ENCODE measurements at places on chromosomes 13 and 19.
A peak's percentile ranks its signal among the peaks of the same experiment; 100 is the strongest.

DNA sequence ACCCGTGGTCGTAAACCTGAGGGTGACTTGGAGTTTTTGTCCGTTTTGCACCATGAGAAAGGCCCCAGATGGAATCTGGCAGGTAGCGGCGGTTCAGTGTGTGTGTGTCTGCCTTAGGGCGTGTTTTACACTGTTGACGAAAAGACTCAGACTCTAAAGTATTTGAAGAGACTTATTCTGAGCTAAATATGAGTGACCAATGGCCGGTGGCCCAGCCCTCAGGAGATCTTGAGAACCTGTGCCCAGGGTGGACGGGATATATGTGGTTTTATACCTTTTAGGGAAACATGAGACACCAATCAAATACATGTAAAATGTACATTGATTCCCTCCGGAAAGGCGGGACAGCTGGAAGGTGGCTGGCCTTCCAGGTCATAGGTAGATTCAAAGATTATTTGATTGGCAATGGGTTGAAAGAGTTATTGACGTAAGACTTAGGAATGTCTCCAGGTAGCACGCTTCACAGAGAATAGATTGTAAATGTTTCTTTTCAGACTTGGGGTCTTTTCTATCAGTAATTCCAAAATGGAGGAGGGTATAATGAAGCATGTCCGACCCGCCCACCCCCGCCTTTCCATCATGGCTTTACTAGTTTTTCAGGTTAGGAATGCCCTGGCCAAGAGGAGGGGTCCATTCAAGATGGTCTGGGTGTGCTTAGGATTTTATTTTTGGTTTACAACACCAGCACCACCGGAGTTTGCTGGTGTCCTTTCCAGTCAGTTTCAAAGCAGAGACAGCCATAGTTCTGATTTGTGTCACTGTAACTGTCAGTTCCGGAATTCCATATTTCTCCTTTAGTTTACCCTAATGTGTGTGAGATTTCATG lies 1.0 kb upstream of the ZNF529 start:
- peak; percentile 3 for DNase-seq

GRCh38 chr19:57687363-57688010 lies 5.7 kb downstream of the ZNF551 start:
- DNase-seq = no peak

DNA sequence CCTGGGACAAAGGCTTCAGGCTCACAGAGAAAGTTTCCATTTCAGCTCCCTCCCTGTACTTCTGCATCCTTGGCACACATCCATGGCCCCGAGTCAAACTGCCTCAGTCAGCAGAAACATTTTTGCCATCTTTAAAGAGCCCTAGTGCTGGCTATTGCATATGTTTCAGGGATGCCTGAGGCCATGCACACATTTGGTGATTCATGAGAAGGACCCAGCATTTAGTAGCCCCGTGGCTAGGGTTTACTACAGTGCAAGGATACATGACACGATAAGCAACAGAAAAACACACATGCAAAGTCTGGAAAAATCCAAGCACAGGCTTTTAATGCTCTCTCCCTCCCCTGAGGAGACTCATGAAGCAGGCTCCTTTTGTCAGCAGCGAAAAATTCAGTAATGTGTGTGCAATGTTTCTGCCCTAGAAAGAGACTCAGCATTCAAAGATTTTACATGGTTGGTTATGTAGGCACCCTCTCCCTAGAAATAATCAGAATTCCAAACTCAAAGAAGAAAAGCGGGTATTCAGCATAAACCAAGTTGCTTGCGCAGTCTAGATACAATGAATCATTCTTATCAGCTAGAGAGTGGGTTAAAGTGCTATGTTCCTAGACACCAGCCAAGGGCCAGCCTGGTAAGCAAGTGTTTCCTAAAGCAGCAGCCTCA lies 17.6 kb downstream of the ACOD1 start:
- DNase-seq = peak; percentile 79

DNA sequence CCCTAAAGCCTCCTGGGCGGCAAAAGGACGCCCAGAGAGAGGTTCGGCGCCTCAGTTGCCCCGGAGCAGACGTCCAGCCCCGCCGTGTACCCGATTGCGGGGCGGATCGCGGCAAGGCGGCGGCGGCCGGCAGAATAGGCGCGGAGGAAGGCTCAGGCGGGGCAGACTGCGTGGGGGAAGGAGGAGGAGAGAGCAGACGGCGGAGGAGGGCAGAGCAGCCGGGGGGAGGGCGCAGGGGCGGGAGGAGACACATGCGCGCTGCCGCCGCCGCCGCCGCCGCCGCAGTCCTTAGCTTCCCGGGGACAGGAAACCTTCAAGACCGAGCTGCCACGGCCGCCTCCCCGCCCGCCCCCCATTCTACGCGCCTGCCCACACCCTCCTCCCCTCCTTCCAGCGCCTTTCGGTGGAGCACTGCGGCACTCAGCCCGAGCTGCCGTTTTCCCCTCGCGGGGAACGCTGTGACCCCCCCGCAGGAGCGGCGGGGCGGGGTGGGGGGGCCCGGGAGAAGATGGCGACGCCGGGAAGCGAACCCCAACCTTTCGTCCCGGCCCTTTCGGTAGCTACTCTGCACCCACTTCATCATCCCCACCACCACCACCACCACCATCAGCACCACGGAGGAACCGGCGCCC lies at the start of gene LRCH1:
Gene LRCH1 (plus strand): TSS at position 282 of the 632 bp plus-strand sequence. CDS start 227 bp downstream, at position 509.
- DNase-seq = peak; percentile 91

DNA sequence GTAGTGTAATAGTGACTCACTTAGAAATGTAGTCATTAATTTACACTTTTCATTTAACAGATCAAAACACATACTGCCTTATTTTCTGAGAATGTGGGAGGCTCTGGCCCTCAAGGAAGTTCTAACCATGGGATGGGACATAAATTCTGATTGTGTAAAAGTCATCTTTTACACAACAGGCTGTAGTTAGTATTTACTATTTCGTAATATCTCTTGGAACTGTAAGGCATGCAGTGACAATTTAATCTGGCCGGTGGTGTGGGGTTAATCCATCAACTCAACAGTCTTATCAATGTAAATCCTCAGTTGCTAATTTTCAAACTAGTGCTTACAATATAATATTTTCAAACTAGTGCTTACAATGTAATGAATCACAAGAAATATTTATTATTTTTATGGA lies 1599.2 kb downstream of the EFNB2 start:
- DNase-seq = no peak

DNA sequence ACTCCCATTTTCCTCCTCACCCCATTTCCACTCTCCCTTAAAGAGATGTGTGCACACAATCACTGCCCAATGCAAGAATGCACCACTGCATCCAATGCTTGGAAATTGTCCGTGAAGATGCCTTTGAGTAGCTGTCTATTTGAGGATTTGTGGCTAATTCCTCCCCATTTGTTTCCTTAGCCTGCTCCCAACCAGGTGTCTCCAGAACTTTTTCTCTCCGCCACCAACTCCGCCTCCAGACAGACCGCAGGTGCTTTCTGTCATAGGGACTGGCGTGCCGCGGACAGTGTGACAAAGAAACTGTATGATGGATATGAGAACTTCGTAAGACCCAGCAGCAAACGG lies 461 bp upstream of the TM9SF2 start:
- no peak for DNase-seq

DNA sequence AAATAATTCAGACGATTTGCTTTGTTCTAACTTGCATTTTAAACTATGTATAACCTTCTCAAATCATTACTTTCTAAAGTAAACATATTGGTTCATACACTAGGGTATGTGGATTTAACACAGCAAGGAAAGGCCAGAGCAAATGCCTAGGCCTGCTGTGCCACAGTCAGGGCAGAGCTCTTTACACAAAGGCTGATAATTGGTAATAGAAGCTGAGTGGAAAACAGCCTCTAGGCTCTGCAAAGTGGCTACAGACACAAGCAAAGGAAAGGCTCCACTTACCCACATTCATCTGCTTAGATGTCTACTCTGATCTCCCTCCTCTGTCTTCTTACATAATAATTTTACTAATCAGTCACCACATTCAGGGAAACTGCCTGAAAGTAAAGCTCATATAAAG lies 382.9 kb downstream of the OLFM4 start:
- no peak for DNase-seq

- DNase-seq = no peak
Measured at GRCh38 chr13:109783815-109784589, 2.4 kb downstream of the IRS2 start.

- peak; percentile 20 for DNase-seq
Measured at GRCh38 chr19:34128558-34129250, 43.6 kb upstream of the LSM14A start.

- peak; percentile 73 for DNase-seq
Measured at GRCh38 chr19:48965806-48966540, 864 bp downstream of the FTL start.

DNA sequence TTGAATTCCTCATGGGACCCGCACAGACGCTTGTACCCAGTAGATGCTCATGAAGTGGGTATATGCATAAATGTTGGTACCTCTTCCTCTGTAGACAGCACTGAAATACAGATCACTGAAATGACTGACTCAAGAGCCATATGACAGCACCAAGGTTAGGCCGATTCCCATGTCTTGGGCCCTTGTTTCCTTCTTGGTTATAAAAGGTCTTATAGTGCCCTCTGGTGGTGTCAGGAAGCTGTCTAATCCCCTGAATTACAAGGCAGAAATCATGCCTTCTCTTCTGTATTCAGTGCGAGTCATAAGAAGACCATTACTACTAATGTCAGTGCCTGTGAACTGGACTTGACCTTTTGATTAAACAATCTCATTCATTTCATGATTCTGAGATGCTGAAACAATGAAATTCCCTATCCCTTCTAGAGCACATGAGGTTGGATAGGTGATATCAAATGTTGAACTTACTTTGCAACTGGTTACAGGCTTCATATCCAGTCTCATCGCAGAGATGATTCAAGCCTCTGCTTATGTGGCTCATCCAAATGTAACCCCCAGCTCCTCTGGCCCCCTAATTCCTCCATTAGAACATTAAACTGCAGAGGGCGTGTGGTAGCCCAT lies 59.7 kb downstream of the SPATA13 start:
- DNase-seq = peak; percentile 84

DNA sequence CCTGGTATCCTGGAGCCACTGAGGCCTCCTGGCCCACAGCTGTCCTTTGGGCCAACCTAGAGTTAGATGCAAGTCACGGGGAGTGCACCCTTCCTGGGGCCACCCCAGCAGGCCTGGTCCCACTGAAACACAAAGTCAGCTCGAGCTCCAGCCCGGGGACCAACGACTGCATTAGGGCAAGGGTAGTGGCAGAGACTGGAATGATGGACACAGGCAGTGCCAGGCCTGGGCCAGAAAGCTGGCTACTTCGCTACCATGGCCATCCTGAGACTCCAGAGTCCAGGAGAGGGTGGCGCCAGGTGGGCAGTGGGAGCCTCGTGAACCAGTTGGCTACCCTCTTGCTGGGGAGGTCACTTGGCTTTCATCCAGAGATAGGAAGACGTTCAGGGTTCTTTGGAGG lies 22.2 kb upstream of the RNF17 start:
- DNase-seq = no peak

- no peak for DNase-seq
Measured at GRCh38 chr13:41693434-41693833, 236.1 kb downstream of the RGCC start.

DNA sequence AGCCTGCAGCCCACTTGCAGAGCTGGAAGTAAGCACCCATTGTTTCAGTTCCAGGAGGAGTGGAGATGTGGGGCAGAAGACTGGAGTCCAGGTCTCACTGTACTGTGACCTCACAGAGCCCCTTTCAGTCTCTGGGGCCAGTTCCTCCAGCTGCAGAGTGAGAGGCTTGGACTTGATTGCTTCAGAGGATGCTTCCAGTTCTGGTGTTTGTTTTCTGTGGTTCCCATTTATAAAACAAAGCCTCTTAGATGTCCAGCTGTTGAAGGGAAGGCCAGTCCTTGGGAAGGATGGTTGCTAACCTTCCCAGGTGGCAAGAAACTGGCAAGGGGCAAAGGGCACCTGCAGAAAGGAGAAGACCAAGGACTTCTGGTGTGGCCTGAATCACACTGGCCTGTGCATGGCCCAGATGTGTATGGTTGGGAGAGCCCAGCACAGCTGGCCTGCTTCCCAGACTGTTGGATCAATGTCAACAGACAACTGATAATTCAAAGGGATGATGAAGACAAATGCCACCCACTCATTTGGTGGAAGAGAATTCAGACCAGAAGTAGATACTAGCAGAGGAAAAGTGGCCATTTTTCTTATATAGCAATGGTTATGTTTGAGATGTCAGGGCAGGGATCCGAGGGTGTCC lies 218.5 kb downstream of the ZNF536 start:
- DNase-seq = no peak

GRCh38 chr13:48580185-48580803 lies 47.4 kb upstream of the RCBTB2 start:
- DNase-seq = peak; percentile 61

- DNase-seq = peak; percentile 55
Measured at GRCh38 chr19:42440357-42441048, 2.2 kb downstream of the CXCL17 start.

DNA sequence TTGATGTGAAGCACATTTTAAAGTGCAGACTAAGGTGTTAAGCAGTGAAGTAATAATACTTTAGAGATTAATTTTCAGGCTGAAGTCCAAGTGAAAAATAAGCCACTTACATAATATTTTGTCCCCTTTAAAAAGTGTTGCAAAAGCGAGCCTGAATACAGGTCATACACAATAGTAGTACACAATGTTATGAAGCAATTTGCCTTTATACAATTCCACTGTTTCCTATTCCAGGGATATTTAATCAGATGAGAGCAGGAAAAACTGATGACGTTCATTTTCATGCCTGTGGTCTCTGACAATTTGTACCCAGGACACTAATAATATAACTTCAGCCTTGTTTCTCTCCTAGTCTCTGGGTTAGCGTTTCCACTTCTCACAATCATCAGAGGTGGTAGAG lies 916.7 kb downstream of the PCDH9 start:
- DNase-seq = peak; percentile 5

DNA sequence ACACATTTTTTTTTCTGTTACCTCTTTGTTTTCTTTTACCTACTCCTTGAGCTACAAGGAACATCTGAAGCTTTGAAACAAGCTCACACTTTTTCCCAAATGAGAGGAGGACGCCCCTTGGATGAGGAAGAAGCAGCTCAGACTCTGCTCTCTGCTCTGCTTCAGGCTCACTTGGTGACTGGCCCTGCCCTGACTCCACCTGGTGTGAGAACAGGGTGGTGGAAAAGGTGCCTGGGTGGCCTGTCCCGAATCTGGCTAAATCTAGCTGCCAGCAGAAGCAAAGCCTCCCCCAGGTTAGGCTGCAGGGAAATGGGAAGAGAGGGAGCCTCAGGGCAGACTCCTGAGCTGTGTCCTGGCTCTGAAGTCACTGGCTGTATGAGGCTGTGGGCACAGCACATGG lies 68.0 kb upstream of the CEACAM8 start:
- DNase-seq = no peak

GRCh38 chr13:40178130-40178529 lies 488.3 kb downstream of the FOXO1 start:
- no peak for DNase-seq

DNA sequence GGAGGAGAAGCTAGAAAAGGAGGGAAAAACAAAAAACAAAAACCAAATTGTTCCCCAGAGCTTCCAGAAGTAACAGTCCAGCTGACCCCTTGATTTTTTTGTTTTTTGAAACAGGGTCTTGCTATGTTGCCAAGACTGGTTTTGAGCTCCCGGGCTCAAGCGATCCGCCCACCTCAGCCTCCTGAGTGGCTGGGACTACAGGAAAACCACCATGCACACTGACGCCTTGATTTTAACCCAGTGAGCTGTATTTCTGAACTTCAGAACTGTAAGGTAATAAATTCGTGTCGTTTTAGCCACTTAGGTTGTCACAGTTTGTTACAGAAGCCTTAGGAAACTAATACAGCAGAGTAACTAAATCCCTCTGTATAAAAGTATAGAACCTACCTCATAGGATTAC lies 1.1 kb upstream of the NEK3 start:
- no peak for DNase-seq

- no peak for DNase-seq
Measured at GRCh38 chr13:24459726-24460125, 52.9 kb downstream of the PARP4 start.

GRCh38 chr19:46813839-46814358 lies 25.5 kb upstream of the SLC1A5 start:
- DNase-seq = peak; percentile 40

GRCh38 chr13:24178847-24179485 lies 18.4 kb downstream of the SPATA13 start:
- peak; percentile 25 for DNase-seq

Measured in fibroblast of upper back skin (primary cell).